GM06990 (cell line): ENCODE measurements at places on chromosomes 1 and 21.

- DNase-seq: no peak
These were observed 11.9 kb downstream of the SLC41A1 start for GRCh38 chr1:205800981-205801703.

DNA sequence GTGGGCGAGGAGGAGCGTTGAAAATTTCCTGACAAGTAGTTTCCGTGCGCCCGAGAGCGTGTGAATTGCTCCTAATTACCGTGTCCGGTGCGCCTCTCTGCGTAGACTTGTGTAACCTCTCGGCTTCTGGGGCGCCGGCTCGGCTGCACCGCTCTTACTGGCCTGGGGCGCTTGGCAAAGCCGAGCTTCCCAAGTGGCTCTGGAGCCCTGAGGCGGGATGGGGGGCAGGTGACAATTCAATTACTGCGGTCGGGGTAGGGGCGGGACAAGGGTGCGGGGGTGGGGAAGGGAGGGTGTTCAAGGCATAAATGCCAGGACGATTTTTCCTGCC lies 392 bp upstream of the DMRTA2 start:
- no peak for DNase-seq

GRCh38 chr1:10510520-10511493 lies 36.1 kb downstream of the PEX14 start:
- peak; percentile 66 for DNase-seq

DNA sequence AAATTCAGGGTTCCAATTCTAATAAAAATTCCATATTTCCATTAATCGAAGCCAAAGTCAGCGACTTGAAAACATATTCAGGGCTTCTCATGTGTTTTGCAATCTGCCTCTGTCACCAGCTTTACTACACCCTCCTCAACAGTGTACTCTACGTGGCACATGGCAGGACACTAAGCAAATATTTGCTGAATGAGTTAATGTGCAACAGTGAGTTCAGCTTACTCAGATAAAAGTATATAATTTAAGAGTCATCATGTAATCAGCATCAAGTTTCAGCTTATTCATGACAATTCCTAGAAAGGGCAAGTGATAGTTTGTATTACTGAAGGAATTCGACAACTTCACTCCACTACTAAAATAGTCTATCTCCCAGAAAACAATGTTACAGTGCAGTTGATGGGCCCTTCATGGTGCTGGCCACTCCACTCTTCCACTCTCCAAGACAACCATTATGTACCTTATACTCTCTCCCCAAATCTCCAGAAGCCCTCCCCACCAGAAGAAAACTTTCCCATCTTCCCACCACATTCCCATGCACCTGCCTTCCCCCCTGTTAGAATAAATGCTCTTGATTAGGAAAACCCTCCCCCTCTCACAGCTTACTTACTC lies 97.3 kb downstream of the TTLL7 start:
- DNase-seq: no peak

DNA sequence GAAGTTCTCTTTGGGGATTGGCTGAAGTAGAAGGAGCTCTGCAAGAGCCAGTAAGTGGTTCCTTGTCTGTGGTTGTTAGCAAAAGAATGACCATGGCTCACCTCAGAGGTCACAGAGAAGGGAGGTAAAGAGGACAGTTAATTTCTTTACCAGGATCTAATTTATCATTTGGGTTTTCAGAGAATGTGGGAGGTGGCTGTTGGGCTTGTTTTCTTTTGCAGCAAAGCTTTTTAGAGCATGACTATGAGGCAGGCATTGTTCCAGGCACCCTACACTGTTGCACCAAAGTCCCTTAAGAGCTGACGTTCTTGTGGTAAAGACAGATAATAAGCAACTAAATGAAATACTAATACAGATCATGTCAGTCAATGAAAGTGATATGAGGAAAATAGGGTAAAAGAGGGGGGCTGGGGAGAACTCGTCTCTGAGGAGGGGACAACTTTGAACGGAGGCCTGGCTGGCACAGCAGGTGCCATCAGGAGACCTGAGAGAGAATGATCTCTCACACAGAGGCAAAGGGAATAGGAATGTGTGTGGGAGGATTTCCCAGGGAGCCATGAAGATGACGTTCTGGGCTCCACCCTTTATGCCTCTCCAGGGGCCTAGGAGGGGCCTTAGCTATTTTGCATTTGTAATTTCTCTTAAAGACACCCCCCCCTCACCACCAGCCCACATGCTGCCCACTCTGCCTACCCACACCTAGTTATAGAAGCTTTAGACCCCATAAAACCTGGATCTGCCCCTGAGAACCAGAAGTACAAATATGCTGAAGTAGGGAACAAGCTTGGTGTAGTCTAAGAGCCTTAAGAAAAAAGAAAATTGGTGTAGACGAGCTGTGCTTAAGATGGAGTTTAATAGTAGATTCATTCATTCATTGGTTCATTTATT lies 177.5 kb downstream of the ROR1 start:
- DNase-seq: no peak

DNA sequence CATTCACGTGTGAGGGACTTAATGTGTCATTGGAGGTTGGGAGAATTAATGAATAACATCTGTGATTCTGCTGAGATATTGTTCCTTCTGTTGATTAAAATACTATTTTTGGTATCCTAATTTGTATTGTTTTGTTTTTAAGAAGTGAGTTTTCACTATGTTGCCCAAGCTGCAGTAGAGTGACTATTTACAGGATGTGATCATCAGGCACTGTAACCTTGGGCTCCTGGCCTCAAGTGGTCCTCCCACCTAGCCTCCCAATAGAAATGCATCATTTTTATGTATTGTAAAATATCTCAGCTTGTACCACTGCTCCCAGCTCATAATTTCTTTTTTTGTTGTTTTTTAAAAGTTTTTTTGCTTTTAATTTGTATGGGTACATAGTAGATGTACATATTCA lies 14.3 kb downstream of the ALG6 start:
- DNase-seq: no peak

DNA sequence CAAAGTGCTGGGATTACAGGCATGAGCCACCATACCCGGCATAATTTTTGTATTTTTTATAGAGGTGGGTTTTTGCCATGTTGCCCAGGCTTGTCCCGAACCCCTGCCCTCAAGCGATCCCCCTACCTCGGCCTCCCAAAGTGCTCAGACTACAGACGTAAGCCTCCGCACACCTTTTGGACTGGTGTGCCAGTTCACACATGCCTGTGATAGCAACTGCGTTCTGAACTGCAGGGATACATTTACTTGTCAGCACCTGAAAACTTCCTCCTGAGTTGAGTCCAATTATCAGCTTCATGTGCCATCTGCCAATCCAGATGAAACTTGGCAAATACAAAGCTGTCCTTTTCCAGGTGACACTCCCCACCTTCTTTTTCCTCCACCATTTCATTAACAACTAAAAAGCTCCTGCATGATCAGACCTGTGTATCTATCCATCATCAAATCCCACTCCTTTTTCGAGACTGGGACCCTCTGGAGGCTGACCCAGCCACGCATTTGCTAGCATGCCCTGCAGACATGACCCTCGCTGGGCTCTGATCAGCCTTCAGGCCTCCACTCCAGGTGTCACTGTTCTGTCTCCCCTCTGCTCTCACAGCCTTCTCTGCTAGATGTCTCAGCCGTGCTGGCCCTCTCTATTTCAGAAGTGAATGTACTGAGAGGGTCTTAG lies 2.1 kb upstream of the DEGS1 start:
- no peak for DNase-seq

DNA sequence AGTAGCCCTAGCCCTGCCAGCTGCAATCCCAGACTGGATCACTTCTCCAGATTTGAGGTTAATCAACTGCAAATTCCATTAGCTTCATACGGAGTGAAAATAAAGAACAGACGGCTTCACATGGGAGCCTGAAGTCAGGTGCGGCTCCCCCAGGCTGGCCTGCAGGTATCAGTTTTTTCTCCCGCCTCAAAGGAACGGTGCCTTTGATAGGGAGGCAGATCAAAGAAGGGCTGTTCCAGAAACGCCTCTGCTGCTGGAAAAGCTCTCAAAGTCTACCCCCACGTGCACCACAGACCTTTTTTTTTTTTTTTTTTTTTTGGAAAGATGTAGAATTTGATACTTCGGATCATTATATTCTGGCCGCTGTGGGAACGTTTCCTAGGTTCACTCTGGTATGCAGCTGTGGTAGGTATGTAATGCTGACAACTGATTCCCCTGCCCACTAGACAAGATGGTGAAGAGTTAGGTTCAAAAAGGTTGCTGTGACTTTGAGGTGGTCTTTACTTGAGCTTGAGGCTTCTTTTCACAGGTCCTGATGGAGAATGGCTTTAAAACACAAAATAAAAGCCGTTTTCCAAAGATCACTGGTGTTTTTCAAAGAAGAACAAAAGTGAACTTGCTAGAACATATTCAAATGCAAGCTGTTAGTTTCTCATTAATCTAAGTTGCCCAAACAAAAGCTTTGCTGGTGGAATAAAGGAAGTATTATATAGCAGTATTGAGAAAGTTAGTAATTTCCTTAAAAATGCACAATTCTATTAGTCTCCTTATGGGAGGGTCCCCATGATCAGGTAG lies 189.0 kb upstream of the NFIA start:
- no peak for DNase-seq

- no peak for DNase-seq
These were observed 3.5 kb upstream of the ACTA1 start for GRCh38 chr1:229437443-229437842.

GRCh38 chr1:175555266-175555665 lies 188.1 kb downstream of the TNR start:
- no peak for DNase-seq

DNA sequence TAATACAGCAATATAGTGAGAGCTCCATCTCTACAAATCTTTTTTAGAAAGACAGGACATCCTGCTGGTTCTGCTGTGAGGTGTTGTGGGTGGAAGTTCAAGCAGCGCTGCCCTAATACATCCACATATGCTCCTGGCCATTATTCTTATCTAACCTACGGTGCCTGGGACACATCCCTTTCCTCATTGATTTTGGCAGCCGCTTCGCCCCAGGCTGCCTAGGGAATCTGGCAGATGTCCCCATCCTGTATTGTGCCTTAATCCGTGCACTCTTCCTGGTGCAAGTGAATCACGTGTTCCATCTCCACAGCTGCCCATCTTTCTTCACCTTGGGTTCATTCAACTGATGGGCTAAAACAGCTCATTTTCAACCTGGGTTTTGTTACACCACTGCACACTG lies 3.1 kb upstream of the UBE2G2 start:
- no peak for DNase-seq

GRCh38 chr1:162943622-162944021 lies 82.6 kb upstream of the CCDC190 start:
- DNase-seq: no peak

DNA sequence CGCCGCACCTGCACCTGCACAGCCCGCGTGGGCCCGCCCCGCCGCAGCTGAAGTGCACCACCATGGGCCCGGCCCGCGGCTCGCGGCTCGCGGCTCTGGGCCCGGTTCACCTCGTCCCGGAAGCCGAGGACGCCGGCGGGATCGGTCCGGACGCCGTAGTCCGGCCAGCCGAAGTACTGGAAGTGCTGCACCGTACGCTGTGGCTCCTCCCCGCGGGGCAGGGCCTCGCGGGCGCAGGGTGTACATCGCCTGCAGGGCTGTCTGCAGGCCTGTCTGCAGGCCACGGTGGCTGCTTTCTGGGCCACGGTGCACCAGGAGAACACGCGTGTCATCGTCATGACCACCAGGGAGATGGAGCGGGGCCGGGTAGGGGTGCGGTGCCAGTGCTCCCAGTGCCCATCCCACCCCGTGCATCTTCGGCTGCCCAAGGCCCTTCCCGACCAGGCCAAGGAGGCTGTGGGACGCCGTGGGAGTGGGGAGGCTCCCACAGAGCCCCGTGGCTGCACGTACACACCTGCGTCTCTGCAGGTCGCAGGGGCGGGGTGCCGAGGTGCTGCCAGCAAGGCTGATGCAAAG lies 6.7 kb downstream of the RNF223 start:
- DNase-seq: no peak

DNA sequence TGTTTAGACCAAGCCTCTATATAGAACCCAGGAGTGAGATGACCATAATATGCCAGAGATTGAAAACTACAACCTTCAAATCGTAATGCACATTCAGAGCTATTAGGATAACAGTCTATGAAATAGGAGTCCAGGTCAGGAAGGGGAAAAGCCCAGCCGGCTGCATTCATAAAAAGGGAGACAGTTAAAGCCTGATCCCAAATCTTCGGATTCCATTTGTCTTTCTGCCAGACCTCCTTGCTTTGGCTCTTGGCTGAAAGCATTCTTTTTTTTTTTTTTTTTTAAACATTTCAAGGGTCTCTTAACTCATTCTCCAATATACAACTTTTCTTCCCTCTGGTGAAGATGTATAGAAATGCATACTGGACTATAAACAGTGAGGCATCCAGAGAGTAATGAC lies 81.1 kb downstream of the NTPCR start:
- DNase-seq: no peak

- DNase-seq: no peak
These were observed 11.8 kb downstream of the FCMR start for GRCh38 chr1:206909883-206910318.

DNA sequence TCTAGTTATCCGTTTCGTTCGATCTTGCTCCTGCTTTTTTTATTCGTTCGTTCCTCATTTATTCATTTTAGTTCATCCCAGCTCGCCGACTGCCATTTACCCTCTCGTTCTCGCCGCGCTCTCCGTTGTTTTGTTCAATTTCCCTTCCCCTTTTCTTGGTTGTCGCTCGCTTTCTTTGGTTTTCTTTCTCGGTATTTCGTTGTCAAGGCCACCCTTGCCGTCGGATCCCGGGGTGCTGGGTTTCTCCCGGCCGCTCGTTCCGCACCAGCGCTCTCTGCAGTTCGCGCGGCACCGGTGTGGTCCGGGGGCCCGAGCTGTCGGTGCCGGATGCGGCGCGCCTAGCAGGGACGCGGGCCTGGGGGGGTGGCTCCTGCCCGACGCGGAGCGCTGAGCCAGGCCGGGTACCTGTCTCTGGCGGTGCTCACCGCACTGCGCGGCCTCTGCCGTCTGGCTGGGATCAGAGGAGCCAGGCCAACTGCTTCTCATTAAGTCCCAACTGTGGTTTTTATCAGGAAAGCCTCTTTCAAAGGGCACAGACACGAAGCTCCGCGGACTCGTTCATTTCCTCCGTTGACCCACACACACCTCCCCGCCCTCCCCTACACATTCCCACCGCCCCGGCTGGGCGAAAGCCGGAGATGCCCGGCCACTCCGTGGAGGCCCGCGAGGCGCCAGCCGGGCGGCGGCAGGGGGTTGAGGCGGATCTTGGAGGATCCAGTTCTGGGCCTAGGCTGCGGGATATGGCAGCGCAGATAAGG lies 1.6 kb downstream of the ALX3 start:
- DNase-seq: no peak

DNA sequence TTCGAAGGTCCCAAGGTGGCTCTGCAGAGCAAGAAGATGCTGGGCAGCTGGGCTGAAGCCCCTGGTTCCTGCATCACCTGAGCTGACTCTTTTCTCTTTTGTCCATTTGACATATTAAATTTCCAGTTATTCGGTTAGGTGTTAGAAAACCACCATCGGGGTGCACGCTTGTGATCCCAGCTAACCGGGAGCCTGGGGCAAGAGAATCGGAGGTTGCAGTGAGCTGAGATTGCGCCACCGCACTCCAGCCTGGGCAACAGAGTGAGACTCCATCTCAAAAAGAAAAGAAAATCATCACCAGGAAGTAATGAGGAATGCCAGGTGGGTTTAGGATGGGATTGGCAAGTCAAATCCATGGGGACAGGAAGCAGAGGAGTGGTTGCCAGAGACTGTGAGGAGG lies 76.3 kb upstream of the ZC3H12A start:
- no peak for DNase-seq

- no peak for DNase-seq
These were observed 450.6 kb upstream of the DAB1 start for GRCh38 chr1:57874418-57874877.
